Kidney epithelial cell (primary cell): ENCODE measurements at places on chromosomes 3 and 15.
A peak's percentile ranks its signal among the peaks of the same experiment; 100 is the strongest.

- DNase-seq: no peak
Measured at GRCh38 chr15:100891307-100892012, 11.8 kb downstream of the ALDH1A3 start.

DNA sequence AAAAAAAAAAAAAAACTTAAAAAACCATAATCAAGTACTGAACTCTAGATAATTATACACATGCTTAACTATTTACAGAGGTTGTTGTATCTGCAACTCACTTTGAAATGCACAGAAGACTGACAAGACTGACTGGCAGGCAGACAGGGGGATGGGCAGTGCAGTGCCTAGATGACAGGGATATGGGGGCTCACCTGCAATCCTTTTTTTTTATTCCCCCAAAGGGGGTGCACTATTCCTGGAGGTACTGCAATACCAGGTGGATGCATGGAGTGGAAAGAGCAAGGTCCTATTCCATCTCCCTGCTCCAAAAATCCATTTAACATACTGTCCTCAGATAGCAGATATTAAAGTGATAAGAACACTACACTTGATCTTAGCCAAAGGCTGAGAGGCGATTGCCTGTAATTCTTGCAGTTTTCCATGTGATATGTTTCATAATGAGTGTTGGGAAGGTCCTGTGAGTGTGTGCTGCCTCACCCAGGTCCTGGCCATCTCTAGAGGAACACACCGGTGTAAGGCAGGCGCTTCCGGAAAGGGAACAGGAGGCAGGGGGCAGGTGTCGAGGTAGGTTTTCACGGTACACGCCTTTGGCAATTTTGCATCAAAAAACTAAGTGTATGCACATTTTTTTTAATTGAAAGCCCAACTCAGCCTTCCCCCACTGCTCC is 22.7 kb downstream of the SEC61A1 start:
- no peak for DNase-seq

DNA sequence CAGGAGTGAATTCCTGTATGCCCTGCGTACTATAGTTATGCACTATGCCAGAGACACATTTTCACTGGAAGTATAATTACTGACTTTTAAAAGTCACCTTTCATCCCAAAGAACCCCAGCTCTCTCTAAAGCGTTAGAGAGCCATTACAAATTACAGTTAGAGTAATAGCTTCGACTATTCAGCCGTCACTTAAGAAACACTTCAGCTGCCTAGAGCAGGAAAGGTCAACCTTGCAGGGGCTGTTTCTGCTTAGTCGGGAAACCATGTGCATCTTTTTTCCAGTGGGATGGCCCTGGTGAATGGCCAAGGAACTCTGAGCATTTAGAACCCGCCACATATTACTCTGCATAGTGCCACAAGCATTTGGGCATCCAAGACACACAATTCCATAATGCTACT is 235.9 kb downstream of the ARRDC4 start:
- DNase-seq: no peak

DNA sequence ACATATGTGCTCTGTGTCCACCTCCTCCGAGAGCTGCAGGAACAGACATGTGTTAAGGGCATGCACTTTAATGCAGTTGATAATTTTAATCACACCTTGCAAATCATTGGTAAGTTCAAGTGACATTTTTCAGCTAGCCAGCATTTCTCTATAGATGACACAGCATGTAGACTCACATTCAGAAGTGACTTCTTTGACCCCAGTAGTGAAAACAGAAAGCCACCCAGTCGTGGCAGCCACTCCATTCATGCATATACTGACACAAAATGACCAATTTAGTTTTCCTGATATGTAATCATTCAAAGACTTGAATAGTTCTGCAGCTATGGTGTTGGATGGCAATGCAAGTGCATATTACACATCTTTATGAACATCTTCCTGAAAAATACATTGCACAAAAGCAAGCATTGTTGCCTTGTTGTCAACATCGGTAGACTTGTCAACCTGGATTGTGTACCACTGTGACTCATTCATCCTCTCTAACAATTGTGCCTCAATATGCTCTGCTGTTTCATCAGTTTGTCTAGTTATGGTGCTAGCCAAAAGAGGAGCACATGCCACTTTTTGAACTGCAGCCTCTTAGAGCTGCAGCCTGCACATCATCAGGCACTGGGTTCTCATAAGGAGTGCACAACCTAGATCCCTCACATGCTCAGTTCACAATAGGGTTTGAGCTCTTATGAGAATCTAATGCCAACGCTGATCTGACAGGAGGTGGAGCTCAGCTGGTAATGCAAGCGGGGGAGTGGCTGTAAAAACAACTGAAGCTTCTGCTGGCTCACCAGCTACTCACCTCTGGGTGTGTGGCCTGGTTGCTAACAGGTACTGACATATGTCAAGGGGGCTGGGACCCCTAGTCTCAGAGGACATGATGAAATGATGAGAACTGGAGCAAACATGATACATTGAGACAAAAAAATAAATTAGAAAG is 622.0 kb downstream of the PYDC2 start:
- DNase-seq: no peak

DNA sequence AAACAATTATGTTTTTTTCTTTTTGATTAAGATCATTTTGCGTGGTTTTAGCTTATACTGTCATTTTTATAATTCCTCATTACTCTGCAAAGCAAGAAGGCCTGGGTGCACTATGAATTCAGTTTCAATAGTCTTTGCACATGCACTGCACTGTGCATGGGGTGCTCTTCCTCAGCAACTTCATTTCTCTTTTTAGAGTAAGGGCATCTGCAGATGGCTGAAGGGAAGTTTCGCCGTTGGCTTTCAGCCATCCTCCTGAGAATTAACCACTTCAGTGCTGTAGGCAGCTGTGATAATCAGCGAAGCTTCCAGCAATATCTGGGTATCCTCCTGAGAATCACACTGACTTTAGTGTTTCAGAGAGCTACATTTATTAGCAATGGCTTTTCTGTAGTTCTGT is 284.8 kb downstream of the GBE1 start:
- DNase-seq: no peak

- no peak for DNase-seq
Measured at GRCh38 chr3:84974347-84974746, 15.6 kb downstream of the CADM2 start.

GRCh38 chr15:43370310-43370974 is 401 bp downstream of the ZSCAN29 start:
- DNase-seq: no peak

DNA sequence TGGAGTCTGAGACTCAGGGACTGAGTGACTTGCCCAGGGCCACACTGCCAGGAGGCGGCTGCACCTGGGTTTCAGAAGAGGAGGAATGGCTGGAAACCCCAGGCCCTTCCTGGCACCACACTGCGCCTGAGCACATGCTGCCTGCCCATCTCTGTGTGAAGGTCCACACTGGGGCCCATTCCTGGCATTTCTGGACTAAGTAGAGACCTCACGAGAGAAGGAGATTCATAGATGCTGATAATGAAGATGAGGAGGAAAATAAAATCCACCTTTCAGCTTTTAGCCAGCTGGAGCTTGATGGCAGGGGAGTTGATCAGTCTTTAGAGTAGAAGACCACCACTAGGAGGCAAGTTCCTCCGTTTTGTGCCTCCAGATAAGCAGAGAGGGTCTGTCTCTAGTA is 40.2 kb upstream of the TF start:
- DNase-seq: no peak

- DNase-seq: no peak
Measured at GRCh38 chr3:194707147-194707540, 21.5 kb downstream of the FAM43A start.

GRCh38 chr3:167106456-167106855 is 273.6 kb downstream of the ZBBX start:
- DNase-seq: no peak

DNA sequence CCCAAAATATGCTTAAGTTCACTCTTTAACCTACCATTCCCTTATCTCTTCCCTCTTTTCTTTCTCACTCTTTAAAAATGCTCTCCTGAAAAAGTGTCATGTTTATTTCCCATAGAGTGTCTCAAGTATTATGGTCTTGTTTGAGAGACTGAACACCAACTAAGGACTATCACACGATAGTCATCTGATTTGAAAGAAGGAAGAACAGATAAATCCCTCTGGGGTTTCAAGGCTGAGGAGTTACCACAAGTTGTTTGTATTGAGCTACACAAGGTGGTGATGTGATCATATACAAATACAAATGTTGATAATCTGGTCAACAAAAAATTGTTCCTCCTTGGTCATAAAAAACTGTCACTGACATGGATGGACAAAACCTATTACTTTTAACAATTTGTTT is 13.8 kb downstream of the MEIS2 start:
- no peak for DNase-seq

- DNase-seq: no peak
Measured at GRCh38 chr3:184227481-184227935, 1.9 kb upstream of the VWA5B2 start.

DNA sequence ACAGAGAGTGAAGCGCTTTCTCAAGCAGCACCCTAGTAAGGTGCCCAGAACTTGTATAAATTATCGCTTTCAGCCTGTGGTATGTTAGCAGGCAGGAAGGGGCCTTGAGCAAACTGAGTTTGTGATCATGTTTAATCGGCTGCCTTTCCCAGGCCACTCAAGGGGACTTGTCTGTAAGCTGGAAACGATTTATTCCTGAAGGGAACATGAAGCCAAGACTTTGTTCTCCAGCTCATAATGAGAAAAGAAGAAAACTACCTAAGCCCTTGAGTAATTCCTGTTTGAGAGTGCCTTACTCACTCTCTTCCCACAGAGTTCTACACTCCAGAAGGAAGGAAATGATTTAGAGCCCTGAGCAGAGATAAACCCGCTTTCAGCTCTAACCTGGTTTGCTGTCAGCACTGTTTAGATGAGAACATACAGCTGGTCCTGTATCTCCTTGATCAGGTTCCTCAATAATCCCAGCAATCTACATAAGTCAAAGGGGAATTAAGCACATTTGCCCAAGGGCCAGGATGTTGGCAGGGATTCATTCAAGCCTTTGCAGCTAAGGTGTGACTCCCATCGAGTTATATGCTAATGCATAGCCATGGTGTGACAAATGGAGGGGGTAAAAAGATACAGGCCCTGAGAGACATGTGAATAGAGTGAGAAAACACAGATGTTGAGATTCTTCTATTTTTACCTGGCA is 187.7 kb upstream of the SLC24A5 start:
- DNase-seq: no peak

GRCh38 chr3:111741181-111741580 is 117.9 kb upstream of the PHLDB2 start:
- DNase-seq: no peak

DNA sequence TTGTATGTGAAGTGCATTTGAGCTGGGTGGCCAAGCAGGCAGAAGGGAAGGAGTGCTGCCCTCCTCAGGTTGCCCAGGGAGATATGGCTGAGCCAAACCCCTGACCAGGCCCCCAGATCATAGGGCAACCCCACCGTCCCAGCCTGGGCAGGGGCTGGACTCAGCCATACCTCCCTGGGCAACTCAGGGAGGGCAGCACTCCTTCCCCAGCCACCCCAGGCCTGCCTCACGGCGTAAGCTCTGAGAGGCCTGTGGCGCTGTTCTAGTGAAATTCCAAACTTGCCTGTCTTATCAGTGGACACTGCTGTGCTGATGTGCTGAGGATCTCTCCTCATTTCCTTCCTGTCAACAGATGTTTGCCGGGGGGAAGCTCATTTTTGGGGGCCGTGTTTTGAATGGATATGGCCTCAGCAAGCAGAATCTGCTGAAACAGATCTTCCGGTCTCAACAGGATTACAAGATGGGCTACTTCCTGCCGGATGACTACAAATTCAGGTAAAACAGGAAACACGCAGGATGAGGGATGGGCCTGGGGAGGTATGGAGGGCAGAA is 57.6 kb upstream of the FGD5 start:
- no peak for DNase-seq

DNA sequence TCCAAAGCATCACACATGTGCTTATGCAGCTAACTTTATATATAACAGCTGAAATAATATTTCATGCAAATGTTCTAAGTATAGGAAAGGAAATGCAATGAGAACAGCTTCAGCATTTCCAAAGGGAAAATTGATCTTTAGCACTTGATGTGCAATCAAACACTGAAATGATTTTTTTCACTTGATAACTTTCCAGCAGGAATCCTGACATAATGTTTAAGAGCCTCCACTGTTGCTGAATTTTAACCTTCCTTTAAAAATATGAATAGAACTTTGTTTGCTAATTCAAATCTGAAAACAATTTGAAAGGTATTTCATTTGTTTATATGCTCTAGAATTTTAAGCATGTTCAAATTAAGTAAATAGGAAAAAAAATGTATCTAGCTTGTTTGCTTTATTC is 96.9 kb upstream of the STRIT1 start:
- no peak for DNase-seq

DNA sequence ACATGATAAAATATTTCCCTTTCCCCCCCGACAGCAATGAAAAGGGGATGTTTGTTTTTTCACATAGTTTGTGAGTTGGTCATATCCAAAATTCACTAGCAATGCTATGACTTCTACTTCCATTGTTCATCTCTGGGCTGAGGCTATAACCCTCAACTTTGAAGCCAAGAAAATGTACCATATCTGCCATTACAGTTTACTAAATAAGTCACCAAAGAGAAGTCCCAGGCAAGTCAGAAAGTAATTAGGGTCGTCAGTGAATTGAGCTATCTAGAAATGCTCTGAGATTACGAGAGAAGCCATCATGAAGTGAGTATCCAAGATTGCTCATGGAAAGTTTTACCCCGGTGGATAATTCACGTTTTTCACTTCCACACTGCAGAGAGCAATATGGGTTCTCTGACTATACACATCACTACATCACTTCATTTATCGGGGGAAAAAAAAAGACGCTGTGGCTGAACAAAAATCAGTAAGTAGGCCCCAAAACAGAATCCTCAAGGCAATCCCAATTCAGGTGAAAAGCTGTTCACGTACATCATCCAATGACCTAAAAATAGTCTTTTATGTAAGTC is 1.4 kb downstream of the PEAK1 start:
- DNase-seq: no peak

DNA sequence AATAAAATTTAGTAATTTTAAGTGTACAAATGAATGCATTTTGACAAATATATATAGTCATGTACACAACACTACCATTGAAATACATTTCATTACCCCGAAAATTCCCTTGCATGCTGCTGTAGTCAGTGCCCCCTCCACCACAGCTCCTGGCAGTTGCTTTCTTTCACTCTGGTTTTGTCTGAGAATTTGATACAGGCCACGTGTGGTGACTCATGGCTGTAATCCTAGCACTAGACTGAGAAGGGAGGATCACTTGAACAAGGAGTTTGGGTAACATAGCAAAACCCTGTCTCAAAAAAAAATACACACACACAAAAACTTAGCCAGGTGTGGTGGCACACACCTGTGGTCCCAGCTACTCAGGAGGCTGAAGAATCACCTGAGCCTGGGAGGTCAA is 65.4 kb downstream of the TFRC start:
- peak; percentile 23 for DNase-seq

- no peak for DNase-seq
Measured at GRCh38 chr3:16186565-16186964, 12.1 kb downstream of the GALNT15 start.
